Mesenchymal stem cell (in vitro differentiated cells and primary cell): ENCODE measurements at places on chromosomes 2 and 18.

DNA sequence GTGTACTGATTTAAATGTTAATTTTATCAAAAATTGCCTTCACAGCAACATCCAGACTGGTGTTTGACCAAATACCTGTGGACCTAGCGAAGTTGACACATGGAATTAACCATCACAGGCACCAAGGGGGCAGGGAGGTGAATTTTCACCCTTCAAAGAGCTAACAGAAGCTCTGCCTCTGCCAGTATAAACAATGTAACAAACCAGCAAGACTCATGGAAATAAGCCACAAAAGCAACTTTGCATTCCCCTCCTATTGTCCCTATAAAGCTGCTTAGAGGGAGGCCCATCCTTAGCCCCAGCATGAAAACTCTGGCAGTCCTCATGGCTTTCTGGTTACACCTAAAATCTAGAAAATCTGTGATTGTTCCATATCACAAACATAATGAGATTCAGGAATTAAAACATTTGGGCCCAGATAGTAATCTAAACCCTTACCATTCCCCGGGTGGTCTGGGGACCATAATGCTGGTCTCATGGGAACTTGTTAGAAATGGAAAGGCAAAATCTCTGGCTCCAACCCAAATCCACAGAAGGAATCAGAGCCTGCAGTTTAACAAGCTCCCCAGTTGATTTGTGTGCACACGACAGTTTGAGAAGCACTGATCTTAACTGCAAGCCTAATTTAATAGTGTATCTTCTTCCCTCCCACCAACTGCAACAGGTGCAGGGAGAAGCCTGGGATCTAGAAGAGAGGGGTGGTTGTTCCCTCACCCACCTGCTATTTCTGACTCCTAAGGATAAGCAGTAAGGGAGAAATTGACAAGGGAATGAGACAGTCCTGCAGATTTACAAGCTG is 23.1 kb downstream of the SERPINB11 start:
- H3K27me3 ChIP-seq: no peaks in the 10 kb centered on the region
- H3K4me1 ChIP-seq: no peaks in the 10 kb centered on the region
- H3K36me3 ChIP-seq: no peaks in the 10 kb centered on the region
- no peak for DNase-seq
- no peak overlapping the region for H3K27ac ChIP-seq

DNA sequence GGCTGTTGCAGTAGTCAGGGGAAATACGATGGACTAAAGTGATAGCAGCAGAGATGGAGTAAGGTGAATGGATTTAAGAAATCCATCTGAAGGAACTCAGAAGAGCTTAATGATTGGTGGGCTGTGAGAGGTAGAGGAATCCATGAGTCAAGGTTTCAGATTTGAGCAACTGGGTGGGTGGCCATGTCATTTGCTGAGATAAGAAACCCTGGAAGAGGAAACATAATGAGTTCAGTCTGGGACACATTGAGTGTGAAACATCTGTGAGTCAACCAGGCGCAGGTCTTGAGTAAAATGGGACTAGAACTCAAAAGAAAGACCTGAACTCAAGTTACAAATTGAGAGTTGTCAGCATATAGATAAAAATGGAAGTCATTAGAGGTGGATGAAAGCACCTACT is 19.7 kb upstream of the ASNSD1 start:
- H3K36me3 ChIP-seq: no peaks in the 10 kb centered on the region
- no peak for DNase-seq
- H3K4me3 ChIP-seq: no peak overlapping the region

- H3K4me1 ChIP-seq: peaks cover 4% of the 10 kb centered on the region
- no peak overlapping the region for H3K27ac ChIP-seq
- H3K4me3 ChIP-seq: no peak overlapping the region
- DNase-seq: no peak
Measured at GRCh38 chr18:75133721-75134610, 75.0 kb downstream of the PTGR3 start.

- H3K4me3 ChIP-seq: no peak overlapping the region
- H3K4me1 ChIP-seq: no peaks in the 10 kb centered on the region
- no peaks in the 10 kb centered on the region for H3K36me3 ChIP-seq
- no peak overlapping the region for H3K27ac ChIP-seq
- no peak for DNase-seq
- H3K27me3 ChIP-seq: no peaks in the 10 kb centered on the region
Measured at GRCh38 chr2:40249577-40249976, 202.3 kb downstream of the SLC8A1 start.

DNA sequence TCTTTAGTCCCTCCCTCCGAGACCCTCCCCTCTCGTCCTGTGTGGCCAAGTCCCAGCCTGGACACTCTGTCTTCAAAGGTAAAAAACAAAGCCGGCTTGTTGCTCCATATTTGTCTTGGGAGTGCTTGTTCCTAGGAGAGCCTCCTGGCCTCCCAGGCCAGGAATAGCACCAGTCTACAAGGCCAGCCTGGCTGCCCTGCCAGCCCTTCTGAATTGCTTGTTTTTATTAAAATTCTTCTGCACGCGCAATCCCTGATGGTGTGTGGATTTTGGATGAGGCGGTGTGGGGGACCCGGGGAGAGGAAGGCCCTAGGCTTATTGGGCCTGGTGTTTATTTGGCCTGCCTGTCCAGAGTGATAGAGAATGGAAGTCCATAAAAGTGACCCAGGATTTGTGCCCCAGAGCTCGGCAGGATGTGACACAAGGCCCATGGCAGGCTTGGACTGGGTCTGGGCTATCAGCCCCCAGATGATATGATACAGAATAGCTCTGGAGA is 297.3 kb downstream of the CYP26B1 start:
- no peak overlapping the region for H3K4me3 ChIP-seq
- H3K27me3 ChIP-seq: peaks cover 16% of the 10 kb centered on the region
- H3K27ac ChIP-seq: no peak overlapping the region
- H3K4me1 ChIP-seq: peaks cover 3% of the 10 kb centered on the region
- DNase-seq: no peak
- H3K36me3 ChIP-seq: no peaks in the 10 kb centered on the region

GRCh38 chr2:68974946-68975665 is 670 bp downstream of the GKN1 start:
- H3K4me1 ChIP-seq: peaks cover 8% of the 10 kb centered on the region
- DNase-seq: no peak
- H3K27ac ChIP-seq: no peak overlapping the region
- no peak overlapping the region for H3K4me3 ChIP-seq
- H3K36me3 ChIP-seq: no peaks in the 10 kb centered on the region

- no peaks in the 10 kb centered on the region for H3K27me3 ChIP-seq
- peak overlapping the region; percentile 50 for H3K4me3 ChIP-seq
- peak; percentile 58 for DNase-seq
- H3K36me3 ChIP-seq: no peaks in the 10 kb centered on the region
Measured at GRCh38 chr2:20065885-20066602, 14.6 kb upstream of the LAPTM4A start.

DNA sequence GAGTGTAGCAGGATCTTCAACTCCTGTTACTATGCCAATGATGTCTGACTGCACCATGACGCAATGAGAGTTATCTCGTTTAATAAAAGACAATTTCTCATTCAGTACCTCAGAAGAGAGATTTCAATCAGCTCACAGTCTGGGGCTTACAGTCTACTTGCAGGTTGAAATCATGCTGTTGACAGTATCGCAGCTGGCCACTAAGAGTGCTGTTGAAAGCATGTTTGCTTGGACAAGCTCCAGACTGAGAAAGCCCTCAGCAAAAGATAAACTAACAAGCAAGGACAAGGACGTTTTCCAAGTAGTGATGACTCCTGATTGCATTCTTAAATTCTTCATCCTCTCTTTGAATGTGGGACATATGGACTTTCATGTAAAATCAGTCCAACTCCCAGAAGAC is 145.2 kb upstream of the SYT4 start:
- H3K4me1 ChIP-seq: no peaks in the 10 kb centered on the region
- H3K27ac ChIP-seq: no peak overlapping the region
- H3K27me3 ChIP-seq: no peaks in the 10 kb centered on the region
- peak; percentile 21 for DNase-seq
- H3K36me3 ChIP-seq: no peaks in the 10 kb centered on the region
- H3K4me3 ChIP-seq: no peak overlapping the region

DNA sequence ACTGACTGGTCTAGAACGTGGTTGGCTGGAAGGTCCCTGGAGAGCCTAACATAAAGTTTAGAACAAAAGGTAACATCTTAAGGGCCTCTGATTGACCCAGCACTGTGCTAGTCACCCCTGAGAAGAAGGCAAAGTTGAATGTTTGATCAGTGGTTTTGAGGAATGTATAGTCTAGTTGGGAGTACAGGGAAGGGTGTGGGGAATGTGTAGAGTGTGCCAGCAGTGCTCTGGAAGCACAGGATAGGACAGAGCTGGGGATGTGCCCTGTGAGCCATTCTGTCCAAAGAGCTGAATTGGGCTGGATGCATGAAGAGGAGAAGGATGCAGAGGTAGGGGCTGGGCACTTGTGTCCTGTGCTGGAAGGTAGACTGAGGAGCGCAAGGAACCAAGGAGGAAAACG is 41.0 kb upstream of the DOCK10 start:
- H3K36me3 ChIP-seq: no peaks in the 10 kb centered on the region
- DNase-seq: no peak
- no peaks in the 10 kb centered on the region for H3K27me3 ChIP-seq
- peaks cover 1% of the 10 kb centered on the region for H3K4me1 ChIP-seq

GRCh38 chr2:159160954-159161353 is 125.5 kb downstream of the WDSUB1 start:
- DNase-seq: no peak
- H3K4me3 ChIP-seq: no peak overlapping the region
- peaks cover 21% of the 10 kb centered on the region for H3K36me3 ChIP-seq
- H3K4me1 ChIP-seq: peaks cover 12% of the 10 kb centered on the region
- no peaks in the 10 kb centered on the region for H3K27me3 ChIP-seq

DNA sequence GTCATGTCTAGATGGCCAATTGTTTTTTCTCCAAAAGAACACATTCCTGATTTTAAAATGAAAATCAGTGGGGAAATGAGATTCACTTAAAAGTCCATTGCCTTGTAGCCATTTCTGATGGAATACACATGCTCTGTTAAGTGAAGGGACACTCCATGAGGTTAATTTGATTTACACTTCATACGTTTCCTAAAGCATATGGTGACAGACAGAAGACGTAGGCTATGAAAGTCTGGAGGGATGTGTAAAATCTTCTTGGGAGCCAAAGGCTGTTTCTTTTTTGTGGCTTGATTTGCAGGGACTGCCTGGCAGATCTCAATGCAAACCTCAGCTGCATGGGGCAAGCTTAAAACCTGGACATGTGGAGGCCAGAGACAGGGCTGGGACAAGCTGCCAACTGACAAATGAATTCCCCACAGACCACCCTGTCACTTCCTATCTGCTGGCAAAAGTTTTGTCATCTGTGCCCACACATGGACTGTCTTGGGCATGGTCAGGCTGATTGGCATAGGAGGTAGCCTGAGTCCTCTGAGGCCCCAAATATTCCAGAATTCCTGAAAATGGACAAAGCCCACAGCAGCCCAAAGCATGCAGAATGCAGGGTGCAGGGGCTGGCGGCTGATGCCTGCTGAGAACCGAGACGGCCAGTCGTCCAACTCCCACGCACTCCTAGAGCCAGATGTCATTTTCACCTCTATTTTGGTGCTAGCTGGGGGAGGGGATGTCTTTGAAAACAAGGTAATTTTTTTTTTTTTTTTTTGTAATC is 73.9 kb downstream of the SDC1 start:
- peaks cover 10% of the 10 kb centered on the region for H3K4me1 ChIP-seq
- no peak overlapping the region for H3K27ac ChIP-seq
- H3K36me3 ChIP-seq: no peaks in the 10 kb centered on the region
- H3K4me3 ChIP-seq: no peak overlapping the region

DNA sequence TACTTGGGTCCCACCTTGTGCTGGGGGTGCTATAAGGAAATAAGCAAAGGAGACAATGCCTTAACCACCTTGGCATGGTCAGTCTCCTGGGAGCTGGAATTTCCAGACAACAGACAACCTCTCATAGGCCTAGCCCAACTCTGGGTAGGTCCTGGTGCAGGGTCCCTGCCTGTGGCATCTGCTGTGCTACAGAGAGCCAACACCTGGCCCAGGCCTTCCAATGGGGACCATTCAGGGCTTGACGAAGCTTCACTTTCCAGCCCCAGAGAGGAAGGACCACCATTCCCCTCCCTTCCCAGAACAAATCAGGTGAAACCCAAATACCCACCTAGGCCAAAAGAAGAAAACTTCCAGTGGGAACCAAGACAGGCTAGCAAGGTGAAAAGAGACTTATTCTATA is 82.8 kb downstream of the SMAD7 start:
- H3K27ac ChIP-seq: no peak overlapping the region
- H3K27me3 ChIP-seq: no peaks in the 10 kb centered on the region
- no peak for DNase-seq
- peaks cover 27% of the 10 kb centered on the region for H3K4me1 ChIP-seq

DNA sequence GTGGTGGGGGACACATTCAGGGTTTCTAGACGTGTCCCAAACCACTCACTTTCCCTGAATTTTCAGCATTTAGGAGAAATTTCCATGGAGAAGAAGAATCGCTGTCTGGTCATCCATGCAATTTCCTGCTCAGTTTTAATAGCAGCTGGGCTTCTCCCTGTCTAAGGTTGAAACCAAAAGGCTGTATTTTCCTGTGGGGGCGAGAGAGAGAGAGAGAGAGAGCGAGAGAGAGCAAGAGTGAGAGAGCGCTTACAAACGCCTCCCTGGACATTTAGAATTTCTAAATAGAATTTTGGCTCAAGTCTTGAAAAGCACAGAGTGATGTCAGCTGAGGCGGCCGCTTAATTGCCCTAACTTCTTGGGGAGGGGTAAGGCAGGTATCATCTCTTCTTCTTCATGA is 110.8 kb downstream of the SETBP1 start:
- DNase-seq: peak; percentile 7
- H3K27ac ChIP-seq: no peak overlapping the region
- H3K36me3 ChIP-seq: no peaks in the 10 kb centered on the region
- H3K4me3 ChIP-seq: no peak overlapping the region

DNA sequence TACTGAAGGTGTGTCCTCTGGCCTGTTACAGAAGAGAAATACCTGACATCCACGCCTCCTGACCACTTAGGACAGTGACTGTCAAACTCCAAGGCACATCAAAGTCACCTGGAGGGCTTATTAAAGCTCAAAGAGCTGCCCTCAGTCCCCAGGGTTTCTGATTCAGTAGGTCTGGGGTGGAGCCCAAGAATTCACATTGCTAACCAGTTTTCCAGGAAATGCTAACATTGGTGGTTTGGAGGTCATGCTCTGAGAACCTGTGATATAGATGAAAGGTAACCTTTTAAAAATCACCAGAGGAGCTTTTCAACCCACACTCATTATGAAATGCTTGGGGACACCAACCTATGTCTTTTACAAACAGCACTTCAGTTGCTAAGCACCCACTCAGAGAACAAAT is 172.3 kb downstream of the ALK start:
- no peaks in the 10 kb centered on the region for H3K4me1 ChIP-seq
- no peaks in the 10 kb centered on the region for H3K36me3 ChIP-seq
- no peak overlapping the region for H3K4me3 ChIP-seq
- no peak overlapping the region for H3K27ac ChIP-seq
- H3K27me3 ChIP-seq: no peaks in the 10 kb centered on the region
